ENCODE measurements at places on chromosomes 12 and 14. TPM values are rescaled to one million over a fixed set of nuclear protein-coding genes. Genes with fewer than 3 reads are reported as not detected.

CYP46A1 gene
- polyA plus RNA-seq: 1.5 TPM

DNA sequence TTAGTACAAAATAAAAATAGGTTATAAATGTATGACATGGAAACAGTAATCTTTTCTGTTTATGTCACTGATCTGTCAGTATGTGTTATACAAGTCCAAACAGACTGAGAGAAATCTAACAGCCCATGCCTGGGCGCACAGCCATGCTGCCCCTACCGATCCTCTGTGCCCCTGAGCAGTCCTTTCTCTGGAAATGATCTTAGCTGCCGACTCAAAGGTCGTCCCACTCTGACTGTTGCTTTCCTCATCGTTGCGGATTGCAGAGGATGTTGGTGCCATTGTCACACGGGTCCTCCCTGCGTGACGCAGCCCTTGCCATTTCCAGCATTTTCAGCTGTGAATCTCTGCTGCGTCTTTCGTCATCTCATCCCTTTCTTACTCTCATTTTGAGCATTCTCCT lies 82.9 kb upstream of the DYNC1H1 start:
- no peaks in the 10 kb centered on the region for H3K27me3 ChIP-seq
- peaks cover 58% of the 10 kb centered on the region for H3K36me3 ChIP-seq
- H3K4me1 ChIP-seq: peaks cover 3% of the 10 kb centered on the region
- no peak overlapping the region for H3K27ac ChIP-seq
- no peak overlapping the region for H3K4me3 ChIP-seq

MAP3K9 gene
- polyA plus RNA-seq: 3.7 TPM

- peak within 1 kb of the TSS; percentile 59 for H3K27ac ChIP-seq
- H3K4me1 ChIP-seq: no peaks in the 10 kb centered on the region
- peak; percentile 98 for DNase-seq
- no peaks in the 10 kb centered on the region for H3K27me3 ChIP-seq
- peaks cover 9% of the 10 kb centered on the region for H3K36me3 ChIP-seq
These were observed at the start of gene TMX1 for GRCh38 chr14:51239813-51240803. TMX1 (plus strand) TSS chr14:51240247; CDS start chr14:51240293, 46 bp downstream.

- no peaks in the 10 kb centered on the region for H3K36me3 ChIP-seq
- no peak overlapping the region for H3K27ac ChIP-seq
- H3K27me3 ChIP-seq: no peaks in the 10 kb centered on the region
These were observed 3.2 kb downstream of the IPO8 start for GRCh38 chr12:30692470-30692869.

- no peak for DNase-seq
- no peaks in the 10 kb centered on the region for H3K27me3 ChIP-seq
- H3K36me3 ChIP-seq: no peaks in the 10 kb centered on the region
- no peak overlapping the region for H3K27ac ChIP-seq
- H3K4me1 ChIP-seq: no peaks in the 10 kb centered on the region
- no peak overlapping the region for H3K4me3 ChIP-seq
These were observed 1541.9 kb downstream of the AACS start for GRCh38 chr12:126607157-126607556.
